Activated gamma-delta T cell treated with Interleukin-2 at 50 U/mL for 16 hours (primary cell): ENCODE measurements at places on chromosomes 1 and 21.

DNA sequence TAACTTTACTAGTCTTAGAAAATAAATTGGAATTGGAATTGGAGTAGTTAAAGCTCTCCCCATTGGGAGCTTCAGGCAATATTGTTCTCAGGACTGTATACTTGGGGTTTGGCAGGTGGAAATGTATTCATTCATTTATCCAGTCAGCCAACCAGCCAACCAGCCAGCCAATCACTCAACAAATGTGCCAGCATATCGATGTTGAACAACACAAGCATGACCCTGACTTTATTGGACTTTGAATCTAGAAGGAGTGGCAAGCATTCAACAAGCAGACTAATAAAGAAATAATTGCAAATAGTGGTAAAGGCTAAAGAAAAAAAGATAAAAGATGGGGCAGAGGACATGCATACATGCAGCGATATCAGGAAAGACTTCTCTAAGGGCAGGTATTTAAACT is 55.5 kb upstream of the ZC3H11B start:
- DNase-seq: no peak

- no peak for DNase-seq
These were observed 175.0 kb downstream of the VAV3 start for GRCh38 chr1:107789817-107790524.

DNA sequence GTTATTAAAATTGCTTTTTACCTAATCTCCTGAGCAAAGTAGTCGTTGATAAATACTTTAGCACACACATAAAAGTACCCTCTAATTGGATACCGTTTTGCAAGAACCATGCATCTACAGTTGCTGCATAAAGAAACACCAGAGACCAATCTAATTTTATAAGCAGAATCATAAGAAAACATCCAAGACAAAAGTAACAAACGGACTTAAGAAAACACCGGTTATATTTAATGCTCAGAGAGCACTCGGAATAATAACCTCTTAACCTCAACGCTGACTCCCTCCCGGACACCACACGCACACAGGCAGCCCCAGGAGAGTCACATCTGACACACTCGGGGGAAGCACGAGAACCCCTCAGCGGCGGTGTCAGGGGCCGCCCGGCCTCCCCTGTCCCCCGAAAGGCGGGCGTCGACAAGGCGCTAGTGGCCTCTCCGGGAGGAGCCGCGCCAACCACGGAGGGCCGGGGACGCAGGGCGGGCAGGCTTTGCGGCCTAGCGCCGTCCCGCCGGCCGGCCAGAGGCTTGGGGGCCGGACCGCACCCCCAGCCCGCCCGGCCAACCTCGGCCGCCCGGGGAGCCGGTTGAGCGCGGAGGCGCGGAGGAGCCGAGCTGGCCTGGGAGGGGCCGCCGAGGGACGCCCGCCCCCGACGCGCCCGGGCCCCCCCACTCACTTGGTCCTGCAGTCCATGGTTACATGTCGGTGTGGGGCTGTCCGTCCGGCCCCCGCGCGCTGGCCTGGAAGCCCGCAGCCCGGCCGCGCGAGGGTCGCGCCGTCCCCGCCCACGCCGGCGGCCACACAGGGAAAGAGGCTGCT is 606 bp downstream of the DENND1B start:
- DNase-seq: peak; percentile 49

- no peak for DNase-seq
These were observed 56.3 kb downstream of the MORN1 start for GRCh38 chr1:2334883-2335534.

- no peak for DNase-seq
These were observed 53.6 kb downstream of the KIF21B start for GRCh38 chr1:200969726-200970561.

DNA sequence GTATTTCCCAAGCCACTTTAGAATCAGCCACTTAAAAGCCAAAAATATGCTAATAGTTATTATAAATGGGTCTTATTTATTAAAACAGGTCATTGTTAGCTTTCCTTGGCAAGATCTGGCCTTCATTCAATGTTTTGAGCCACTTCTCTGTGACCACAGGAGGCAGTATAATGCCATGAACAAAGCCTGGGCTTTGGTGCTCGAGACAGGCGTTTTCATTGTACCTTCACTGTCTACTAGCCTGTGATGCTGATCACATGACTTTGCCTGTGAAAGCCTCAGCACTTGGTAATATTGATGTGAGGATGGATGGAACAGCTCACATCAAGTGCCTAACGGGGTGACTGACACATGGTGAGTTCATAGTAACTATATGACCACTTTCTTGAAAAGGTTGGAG is 217.0 kb downstream of the RWDD3 start:
- DNase-seq: no peak

- DNase-seq: no peak
These were observed 126.2 kb upstream of the COL6A1 start for GRCh38 chr21:45855248-45855811.

DNA sequence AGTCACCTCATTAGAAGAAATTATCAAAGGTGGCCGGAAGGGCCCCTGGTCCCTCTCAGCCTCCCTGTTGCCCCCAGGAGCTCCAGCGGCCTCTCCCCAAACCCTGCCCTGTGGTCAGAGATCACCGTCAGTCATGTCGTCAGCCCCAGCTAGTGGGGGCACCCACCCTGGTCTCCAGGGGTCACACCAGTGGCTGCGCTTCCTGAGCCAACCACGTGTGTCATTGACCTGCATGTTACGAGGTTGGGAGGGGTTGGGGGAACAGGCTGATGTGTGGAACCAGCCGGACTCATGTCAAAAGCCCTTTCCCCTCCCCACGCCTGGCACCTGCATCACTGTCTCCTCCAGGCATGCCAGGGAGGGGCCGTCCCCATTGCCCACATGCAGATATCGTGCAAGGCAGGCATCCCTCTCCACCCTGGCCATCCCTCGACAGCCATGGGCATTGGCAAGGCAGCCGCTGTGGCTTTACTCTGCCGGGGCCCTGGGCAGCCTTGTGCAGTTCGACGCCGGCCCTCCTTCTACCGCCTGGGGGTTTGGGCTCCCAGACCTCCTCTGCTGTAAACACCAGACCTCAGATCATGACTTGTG is 128.7 kb downstream of the CRYAA start:
- no peak for DNase-seq

DNA sequence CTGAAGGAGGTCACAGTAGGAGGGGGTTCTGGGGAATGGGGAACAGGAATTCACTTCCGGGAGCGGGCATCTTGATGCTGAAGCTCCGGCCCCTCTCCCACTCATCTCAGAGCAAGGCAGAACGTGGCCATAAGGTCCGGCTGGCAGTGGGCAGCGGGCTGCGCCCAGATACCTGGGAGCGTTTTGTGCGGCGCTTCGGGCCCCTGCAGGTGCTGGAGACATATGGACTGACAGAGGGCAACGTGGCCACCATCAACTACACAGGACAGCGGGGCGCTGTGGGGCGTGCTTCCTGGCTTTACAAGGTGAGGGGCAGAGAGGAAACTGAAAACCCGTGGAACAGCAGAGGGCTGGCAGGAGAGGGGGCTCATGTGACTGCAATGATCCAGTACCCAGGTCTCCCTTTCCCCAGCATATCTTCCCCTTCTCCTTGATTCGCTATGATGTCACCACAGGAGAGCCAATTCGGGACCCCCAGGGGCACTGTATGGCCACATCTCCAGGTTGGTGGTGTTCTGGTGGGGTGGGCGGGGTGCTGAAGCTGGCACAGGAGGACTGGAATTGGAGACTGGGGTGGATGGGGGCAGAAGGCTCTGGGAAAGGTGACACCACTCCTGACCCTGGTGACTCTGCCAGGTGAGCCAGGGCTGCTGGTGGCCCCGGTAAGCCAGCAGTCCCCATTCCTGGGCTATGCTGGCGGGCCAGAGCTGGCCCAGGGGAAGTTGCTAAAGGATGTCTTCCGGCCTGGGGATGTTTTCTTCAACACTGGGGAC is 3.0 kb downstream of the SLC27A3 start:
- no peak for DNase-seq

DNA sequence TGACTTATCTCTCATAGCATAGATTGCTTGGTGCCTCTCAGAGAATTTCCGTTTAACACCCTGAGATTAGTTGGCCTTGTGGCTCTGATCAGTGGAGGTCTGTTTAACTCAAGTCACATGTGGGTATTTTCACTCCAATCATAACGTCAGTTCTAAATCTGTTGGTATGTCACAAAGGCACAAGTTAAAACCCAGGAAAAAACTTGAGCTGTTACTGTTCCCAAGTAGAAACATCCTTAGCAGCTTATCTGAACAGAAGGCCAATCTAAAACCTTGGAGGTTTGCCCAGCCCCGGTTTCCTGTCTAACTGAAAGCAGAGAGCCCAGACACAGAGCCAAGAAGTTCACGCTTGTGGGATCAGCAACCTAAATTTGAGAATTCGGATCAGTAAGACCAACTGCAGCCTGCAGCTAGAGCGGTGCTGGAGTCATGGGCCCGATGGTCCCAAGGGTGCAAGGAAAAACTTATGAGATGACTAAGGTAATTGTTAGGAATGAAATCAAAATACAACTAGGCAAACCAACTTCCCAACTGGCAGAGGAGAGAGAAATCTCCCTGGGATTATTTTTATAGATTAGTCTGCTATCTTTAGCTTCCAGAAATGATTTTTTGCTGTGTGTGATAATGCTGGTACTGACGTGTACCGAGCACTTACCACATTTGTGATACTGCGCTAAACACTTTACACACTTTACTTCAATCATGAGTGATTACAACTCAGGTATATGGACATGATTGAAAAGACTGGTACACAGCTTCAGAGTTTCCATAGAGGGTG is 90.2 kb upstream of the C1orf21 start:
- DNase-seq: no peak

DNA sequence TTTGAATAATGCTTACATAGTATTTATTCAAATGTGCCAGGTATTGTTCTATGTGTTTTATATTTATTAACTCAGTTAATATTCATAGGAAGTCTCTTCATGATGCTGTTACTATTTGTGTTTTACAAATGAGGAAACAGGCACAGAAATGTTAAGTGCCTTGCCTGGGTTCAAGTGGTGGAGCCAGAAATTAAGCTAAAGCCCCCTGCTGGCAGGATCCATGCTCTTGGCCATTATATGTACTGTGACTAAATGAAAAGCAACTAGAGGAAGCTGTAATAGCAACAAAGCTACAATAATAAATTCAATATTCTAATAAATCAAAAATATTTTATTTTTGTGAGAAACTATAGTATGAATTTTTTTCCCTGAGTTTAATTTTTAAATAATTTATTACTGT is 30.0 kb downstream of the IARS2 start:
- no peak for DNase-seq

- DNase-seq: peak; percentile 46
These were observed 685 bp downstream of the CRTC2 start for GRCh38 chr1:153957744-153958110.

DNA sequence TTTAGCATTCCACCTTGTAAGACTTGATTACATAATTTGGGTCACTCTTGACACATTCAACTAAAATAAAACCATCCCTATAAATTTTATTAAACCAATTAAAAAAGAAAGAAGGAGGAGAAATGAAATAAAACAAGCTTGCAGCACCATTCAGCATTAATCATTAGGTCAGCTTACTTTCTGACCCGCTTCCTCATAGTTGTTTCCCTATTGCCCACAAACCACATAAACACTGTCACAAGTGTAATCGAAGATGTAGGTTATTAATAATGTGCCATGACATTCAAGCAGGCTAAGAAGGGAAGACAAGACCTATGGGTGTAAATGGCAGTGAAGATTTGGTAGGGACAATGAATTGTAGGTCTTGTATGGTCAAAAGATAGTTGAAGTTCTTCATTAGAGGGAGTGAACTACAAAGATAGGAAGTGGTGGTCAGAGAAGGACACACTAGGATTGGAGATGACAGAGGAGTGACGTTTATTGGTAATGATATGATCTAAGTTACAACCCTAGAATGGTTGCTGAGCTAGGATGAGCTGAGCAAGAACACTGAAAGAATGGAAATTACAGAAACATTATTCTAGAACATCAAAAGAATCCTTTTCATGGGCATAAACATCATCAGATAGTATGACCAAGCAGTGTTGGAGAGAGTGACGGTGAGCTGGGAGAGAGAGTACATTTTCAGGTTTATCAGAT is 231.5 kb downstream of the KCNT2 start:
- no peak for DNase-seq

- no peak for DNase-seq
These were observed 30.5 kb downstream of the ZBTB8OS start for GRCh38 chr1:32619701-32620485.
